ENCODE measurements at places on chromosomes 6 and 20.

DNA sequence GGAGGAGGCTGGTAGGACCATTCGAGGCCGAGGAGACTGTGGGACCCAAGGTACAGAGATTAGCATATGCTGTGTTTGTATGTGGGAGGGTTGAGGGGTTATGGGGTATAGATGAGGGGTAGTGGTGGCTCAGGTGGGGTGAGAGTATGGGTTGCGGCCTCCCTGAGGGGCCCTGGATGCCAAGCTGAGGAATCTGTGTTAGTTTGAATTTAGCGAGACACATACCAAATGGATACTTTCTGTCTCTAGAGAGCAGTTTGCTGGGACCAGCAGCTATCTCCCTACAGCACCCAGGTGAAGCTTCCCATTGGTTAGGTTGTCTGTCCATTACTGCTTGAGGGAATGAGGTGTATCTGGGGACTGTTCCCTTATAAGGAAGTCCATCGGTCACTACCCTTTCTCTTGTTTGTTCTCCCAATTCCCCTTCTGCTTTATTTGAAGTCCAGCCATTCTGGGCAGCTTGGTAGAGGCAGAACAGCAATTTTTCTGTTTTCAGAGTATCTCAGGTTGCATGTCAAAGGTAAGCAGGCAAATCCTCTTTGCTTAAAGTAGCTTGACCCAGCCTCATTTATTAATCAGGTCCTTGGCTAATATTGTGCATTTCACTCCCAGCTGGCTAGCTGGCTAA lies 15.2 kb downstream of the CHMP4B start:
- no peak for DNase-seq

DNA sequence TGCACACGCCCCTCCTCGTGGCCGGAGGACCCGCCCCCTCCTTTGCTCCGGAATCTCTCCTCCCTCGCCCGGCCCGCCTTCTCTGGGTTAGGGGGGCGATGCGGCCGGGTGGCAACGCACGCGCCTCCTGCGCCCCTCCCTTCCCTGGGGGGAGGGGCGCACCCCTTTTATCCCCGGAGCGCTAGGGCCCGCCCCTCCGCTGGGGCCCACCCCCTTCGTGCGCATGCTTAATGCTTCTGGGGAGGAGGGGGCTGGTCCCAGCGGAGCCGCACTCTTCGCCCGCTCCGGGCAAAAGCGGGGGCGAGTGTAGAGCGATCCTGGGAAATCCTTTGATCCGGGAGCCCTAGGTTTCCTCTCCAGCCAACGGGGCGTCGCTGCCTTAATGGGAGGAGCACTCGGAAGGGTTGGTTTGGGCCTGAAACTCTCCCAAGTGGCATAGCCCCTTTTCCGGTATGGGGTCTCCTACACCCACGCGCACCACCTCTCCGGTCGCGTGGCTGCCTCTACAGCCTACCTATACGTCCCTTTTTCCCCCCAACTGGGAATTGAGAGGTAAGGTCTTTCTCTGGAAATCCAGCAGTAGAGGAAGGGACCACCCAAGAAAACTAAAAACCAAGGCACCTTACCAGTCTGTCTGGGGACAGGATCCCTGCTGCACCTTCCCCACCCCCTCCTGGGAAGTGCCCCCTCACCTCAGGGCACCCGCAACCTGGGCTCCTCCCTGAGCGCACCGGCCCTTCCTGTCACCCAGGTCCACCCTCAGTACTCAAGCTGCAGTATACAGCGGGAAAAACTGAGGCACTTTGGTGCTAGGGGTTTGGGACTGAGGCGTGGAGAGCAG lies 2.1 kb downstream of the SOX12 start:
- peak; percentile 61 for DNase-seq

DNA sequence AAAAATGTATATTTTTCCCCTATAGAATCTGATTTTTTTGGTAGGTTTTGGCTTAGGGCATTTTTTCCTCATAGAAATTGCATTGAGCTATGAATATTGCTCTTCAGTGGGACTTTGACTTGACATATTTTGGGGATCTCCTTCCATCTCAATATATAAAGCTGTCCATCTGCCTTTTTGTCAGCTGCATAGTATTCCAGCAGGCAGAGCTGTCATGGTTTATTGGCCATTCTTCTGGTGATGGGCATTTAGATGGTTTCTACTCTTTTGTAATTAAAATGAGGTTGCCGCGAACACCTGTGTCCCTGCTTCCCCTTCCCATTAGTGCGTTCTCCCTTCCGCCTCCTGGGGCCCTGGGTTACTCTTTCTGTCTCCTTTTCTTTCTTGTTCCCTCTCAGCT lies 80.0 kb upstream of the NNAT start:
- no peak for DNase-seq

DNA sequence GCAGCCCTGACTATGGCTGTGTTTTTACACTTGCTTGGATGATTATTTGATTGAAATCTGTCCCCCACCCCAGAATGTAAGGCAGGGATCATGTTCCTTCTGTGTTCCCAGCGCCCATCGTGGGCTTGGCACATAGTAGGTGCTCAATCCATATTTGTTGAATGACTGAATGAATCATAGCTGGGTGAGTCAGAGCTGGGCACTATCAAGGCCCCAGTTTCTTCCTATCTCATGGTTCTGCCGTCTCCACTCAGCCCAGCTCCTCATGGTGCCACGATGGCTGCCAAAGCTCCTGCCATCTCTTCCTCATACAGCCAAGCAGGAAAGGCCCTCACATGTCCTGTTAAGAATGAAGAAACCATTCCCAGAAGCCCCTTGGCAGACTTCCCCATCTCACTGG lies 29.0 kb downstream of the CEBPB start:
- DNase-seq: no peak

DNA sequence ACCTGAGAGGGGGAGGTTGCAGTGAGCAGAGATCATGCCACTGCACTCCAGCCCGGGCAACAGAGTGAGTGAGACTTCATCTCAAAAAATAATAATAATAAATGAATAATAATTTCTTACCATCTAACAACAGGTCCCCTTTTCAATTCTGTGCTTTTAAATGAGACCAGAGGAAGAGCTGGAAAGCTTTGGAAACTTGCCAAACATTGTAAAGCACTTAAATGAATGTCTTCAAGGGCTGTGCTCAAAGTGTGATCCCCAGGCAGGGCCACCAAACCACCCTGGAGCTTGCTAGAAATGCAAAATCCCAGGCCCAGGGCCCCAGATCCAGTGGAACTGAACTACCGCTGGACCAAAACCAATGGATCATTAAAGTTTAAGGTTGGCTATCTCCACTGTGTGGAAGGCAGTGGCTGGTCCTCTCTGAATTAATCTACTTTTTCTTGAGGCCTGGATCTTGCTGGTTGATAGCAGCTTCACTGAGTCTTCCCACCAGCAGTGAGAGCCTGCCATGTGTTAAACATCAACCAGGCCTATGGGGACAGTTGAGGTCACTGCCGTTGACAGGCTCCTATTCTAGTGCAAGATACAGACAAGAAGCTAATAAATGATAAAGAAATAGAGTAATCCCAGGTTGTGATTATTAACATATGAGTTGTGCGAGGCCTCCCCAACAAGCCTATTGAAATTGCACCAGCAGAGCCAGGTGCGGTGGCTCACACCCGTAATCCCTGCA lies 23.7 kb upstream of the TFAP2C start:
- no peak for DNase-seq
